ENCODE measurements at places on chromosomes 1 and 21. TPM values are rescaled to one million over a fixed set of nuclear protein-coding genes. Genes with fewer than 3 reads are reported as not detected.

The EPHB2 gene
- not detected for total RNA-seq

The S1PR1 gene
- 51.2 TPM for total RNA-seq

The LGR6 gene
- not detected for total RNA-seq

The HSF2BP gene
- 1.3 TPM for total RNA-seq

DNA sequence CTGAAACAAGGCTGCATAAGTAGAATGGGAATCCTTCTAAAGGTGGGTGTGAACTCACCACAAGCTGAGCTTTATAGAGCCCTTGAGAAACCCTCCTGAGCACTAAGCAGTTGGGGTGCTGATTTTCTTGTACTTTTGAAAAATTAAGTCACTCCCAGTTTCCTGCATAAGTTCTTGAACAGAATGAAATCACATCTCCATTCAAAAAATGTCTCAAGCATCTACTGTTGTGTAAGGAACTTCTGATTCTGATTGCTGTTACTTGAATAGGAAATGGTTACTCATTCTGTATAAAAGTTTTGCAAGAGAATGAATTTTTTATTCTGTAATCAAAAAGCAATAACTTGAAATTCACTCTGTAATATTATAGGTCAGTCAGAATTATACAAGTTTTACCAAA lies 50.8 kb upstream of the WNT2B start:
- peaks cover 3% of the 10 kb centered on the region for H3K36me3 ChIP-seq
- DNase-seq, result no peak
- H3K27ac ChIP-seq, result no peak overlapping the region
- no peak overlapping the region for H3K4me3 ChIP-seq

GRCh38 chr1:117089996-117090395 lies 29.9 kb downstream of the TTF2 start:
- H3K27me3 ChIP-seq, result no peaks in the 10 kb centered on the region
- peaks cover 71% of the 10 kb centered on the region for H3K36me3 ChIP-seq
- H3K4me3 ChIP-seq, result no peak overlapping the region
- H3K27ac ChIP-seq, result peak overlapping the region; percentile 34
- peaks cover 23% of the 10 kb centered on the region for H3K4me1 ChIP-seq
- no peak for DNase-seq

- peaks cover 5% of the 10 kb centered on the region for H3K4me1 ChIP-seq
- H3K27me3 ChIP-seq, result no peaks in the 10 kb centered on the region
- H3K27ac ChIP-seq, result no peak overlapping the region
Measured at GRCh38 chr21:32437729-32438128, 25.2 kb downstream of the EVA1C start.

- H3K27ac ChIP-seq, result peak overlapping the region; percentile 94
- peaks cover 13% of the 10 kb centered on the region for H3K27me3 ChIP-seq
- H3K4me1 ChIP-seq, result peaks cover 25% of the 10 kb centered on the region
- peaks cover 6% of the 10 kb centered on the region for H3K36me3 ChIP-seq
Measured at GRCh38 chr1:206634365-206635079, 814 bp upstream of the DYRK3 start.

DNA sequence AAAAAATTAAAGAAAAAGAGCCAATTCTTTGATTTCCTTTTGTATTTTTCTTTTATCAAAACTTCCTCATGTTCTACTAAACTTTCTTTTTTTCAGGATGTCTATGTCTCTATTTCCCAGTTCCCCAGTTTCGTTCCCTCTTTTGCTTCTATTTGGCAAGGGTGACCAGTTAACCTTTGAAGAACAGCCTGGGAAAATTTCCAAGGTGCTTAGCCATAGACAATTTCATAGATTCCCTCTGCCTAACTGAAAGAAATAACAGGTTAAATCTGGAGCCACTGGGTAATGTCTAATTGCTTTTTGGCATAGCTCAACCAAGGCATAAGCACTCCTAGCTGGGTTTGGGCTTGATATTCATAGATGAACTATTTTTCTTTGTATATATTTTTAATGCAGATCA lies 272.3 kb downstream of the ADGRL2 start:
- H3K4me1 ChIP-seq, result no peaks in the 10 kb centered on the region
- H3K4me3 ChIP-seq, result no peak overlapping the region
- H3K27ac ChIP-seq, result no peak overlapping the region
- no peaks in the 10 kb centered on the region for H3K27me3 ChIP-seq
- no peak for DNase-seq
